ENCODE measurements at places on chromosomes 1 and 21. TPM values are rescaled to one million over a fixed set of nuclear protein-coding genes. Genes with fewer than 3 reads are reported as not detected.

OSCP1 gene
- 6.0 TPM for total RNA-seq

SLC44A5 gene
- total RNA-seq, result 4.8 TPM

RBP7 gene
- 0.49 TPM for total RNA-seq

ST6GALNAC5 gene
- total RNA-seq, result 0.23 TPM

- DNase-seq, result no peak
Observed at GRCh38 chr1:161059293-161059692, 10.4 kb downstream of the ARHGAP30 start.

DNA sequence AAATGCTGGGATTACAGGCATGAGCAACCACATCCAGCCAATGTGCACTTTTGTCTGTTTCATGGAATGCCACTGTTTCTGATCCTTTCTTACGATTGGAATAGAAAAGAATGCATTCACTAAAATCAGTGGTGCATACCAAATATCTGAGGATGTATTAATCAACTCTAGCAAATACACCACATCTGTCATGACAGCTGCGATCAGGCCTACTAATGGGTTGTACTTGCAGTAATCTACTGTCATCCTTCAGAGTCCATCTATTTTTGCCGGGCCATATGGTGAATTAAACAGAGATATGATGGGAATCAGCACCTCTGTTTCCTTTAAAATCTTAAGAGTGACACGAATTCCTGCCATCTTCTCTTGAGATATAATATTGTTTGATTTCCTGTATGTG is 8.5 kb upstream of the USP1 start:
- no peak for DNase-seq

- DNase-seq, result no peak
Observed at GRCh38 chr21:32929633-32930038, 96.1 kb upstream of the OLIG2 start.

Data from NCI-H460 (cell line).